T follicular helper cell (primary cell): ENCODE measurements at places on chromosomes 16 and 17.

DNA sequence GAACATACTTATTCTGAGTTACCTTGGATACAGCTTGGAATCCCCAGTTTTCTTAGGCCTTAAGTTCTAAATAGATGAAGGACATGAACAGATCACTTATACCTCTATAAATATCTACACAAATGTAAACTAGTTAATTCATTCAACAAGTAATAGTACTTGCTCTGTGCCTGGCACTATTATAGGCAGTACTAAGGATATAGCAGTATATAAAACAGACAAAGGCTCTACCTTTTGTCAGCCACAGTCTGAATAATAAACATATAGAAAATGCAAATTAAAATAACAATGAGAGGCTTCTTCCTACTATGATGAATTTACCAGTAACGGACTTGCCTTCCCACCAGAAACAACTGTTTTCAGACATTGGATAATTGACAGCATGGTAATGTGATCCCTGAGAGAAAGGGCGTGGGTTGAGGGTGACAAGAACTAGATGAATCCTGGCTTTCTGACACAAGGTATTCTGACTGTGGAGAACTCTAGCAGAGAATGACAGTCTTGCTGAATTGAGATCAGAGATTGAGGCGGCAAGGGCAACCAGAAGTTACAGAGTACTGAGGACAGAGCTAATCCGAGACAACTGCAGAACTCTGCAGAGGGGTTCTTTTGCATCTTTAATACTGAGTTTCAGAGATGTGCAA is 170.5 kb downstream of the TANC2 start:
- no peak for DNase-seq

DNA sequence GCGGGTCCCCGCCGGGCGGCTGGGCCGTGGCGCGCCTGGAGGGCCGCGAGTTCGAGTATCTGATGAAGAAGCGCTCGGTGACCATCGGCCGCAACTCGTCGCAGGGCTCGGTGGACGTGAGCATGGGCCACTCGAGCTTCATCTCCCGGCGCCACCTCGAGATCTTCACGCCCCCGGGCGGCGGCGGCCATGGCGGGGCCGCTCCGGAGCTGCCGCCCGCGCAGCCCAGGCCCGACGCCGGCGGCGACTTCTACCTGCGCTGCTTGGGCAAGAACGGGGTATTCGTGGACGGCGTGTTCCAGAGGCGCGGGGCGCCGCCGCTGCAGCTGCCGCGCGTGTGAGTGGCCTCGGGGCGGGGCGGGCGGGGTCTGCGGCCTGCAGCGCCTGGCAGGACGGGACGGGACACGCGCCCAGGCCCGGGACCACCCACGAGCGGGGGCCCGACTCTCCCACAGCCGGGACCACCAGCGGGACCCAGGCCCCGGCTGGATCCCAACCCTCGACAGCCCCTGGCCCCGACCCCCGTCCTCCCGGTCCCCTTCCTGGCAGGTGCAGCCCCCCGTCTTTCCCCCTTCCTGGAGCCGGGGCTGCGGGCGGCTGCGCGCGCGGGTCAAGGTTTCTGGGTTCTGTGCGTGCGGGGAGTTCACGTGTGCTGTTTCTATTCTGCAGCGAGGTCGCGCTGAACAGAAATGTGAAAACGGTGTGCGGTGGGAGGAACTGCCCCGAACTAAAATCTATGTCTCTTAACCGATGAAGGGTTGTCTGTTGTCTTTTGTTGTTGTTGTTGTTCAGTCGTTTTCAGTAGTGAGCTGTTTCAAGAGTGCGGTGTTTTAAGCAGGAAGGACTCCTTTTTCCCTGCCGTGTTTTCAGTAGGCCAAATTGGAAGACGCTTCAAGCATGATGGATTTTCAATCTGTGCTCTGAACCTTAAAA is 705 bp downstream of the FOXK2 start:
- DNase-seq = peak; percentile 26

GRCh38 chr16:51888016-51888415 is 658.9 kb downstream of the TOX3 start:
- no peak for DNase-seq

GRCh38 chr16:4882000-4882632 is 34.8 kb downstream of the UBN1 start:
- no peak for DNase-seq
